ENCODE measurements at places on chromosomes 6 and 20.

GRCh38 chr6:114648847-114649246 lies 306.0 kb upstream of the HS3ST5 start:
- no peak for DNase-seq

DNA sequence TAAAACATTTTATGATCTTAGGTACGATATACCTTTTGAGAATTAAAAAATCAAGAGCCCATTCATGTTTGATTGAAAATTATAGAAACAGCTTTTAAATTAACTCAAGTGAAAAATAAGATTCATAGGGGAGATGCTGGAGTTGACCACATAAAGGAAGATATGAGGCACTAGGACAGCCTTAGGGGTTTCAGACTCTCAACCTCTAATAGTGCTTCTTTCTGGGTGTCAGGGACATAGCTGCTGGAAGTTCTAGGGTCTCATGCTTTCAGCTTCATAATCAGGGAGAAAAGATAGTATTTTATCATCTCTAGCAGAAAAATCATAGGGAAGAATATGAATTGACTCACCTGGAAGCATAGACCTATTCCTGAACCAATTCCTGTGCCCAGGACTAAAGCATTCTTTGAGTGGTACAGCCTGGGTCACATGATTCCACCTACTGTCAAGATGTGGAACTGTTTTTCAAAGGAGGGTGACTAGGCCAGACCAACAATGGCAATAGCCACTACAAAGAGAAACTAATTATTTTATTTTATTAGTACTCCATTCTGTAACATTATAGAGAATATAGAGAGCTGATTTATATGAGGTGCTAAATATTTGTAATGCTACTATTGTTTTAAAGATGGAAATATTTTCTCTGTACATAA lies 27.8 kb upstream of the CENPW start:
- no peak for DNase-seq

DNA sequence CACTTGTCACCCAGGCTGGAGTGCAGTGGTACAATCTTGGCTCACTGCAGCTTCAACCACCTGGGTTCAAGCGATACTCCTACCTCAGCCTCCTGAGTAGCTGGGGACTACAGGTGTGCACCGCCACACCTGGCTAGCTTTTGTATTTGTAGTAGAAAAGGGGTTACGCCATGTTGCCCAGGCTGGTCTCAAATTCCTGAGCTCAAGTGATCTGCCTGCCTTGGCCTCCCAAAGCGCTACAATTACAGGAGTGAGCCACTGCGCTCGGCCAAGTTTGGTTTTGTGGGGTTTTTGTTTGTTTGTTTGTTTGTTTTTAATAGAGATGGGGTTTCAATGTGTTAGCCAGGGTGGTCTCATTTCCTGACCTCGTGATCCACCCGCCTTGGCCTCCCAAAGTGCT lies 12.3 kb downstream of the LOC128125822 start:
- DNase-seq, result no peak

GRCh38 chr6:170375661-170376060 lies 69.1 kb downstream of the FAM120B start:
- DNase-seq, result no peak

- DNase-seq, result no peak
Measured at GRCh38 chr20:14386726-14387125, 49.3 kb upstream of the FLRT3 start.

DNA sequence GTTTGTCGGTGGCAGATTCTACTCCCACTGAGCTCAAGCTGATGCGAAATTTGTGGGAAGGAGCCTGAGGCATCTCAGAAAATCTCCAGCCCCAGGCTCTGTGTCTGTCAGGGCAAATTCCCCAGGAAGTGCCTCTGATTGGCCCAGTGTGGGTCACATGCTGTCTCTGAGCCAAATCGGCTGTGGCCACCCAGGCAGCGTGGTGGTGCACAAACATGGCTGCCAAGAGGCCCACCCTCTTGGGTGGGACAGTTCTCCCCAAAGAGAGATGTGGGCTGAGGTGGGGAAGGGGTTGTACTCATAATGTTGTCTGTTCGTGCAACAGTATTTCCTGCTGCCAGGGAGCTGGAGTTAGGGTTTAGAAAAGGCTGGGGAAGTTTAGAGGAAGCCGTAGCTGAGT lies 130.6 kb downstream of the BMP7 start:
- DNase-seq, result no peak

GRCh38 chr20:37494301-37494700 lies 26.7 kb upstream of the NNAT start:
- no peak for DNase-seq

- DNase-seq, result no peak
Measured at GRCh38 chr6:55822815-55823214, 52.6 kb downstream of the BMP5 start.

DNA sequence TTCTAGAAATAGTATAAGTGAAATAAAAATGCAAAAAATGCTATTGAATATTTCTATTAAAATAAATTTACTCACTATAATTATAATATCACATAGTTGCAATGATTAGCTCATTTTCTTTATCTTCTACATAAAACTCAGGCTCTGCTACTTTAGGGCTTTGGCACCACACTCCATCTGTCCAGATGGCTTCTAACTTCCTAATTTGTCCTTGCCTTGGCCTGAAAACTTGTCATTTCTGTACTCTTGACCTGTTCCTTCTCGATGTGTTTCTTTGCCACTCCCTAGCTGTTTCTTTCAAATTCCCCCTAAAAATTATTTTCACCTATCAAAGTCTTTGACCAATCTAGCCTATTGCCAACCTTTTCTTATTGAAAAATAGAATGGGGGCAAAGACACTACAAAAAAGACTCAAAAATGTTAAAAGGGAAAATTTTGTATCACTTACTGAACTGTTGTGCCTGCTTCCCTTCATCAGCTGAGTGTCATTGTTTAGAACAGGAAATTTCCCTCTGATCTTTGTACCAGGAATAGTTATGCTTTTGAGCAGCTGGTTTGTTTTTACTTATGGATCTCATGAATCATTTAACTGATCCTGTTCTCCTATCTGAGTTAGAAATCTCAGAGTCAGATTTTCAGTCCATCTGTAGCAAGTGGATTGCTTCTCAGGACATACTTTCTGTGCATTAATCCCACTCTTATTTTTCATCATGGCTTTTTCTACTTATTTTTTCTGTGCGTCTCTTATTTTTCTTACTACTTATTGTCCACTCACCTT lies 279.2 kb upstream of the CNR1 start:
- DNase-seq, result no peak

- DNase-seq, result no peak
Measured at GRCh38 chr6:134425513-134425912, 107.6 kb upstream of the SGK1 start.

- DNase-seq, result no peak
Measured at GRCh38 chr6:43544461-43544860, 27.6 kb downstream of the POLR1C start.

DNA sequence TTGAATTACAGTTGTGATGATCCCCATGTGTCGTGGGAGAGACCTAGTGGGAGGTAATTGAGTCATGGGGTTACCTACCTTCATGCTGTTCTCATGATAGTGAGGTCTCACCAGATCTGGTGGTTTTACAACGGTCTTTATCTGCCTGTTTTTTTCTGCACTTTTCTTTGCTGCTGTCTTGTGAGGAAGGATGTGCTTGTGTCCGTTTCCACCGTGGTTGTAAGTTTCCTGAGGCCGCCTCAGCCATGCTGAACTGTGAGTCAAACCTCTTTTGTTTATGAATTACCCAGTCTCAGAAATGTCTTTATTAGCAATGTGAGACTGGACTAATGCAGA lies 6.5 kb upstream of the RANBP9 start:
- DNase-seq, result no peak

DNA sequence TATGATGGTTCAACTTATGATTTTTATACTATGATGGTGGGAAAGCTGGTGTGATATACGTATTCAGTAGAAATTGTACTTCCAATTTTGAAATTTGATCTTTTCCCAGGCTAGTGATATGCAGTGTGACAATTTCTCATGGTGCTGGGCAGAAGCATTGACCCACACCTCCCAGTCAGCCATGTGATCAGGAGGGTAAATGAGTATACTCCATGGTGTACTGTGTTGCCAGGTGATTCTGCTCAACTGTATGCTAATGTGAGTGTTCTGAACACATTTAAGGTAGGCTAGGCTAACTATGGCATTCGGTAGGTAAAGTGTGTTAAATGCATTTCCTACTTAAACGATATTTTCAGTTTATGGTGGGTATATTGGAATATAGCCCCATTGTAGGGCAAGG lies 19.1 kb downstream of the PTPRA start:
- DNase-seq, result no peak

DNA sequence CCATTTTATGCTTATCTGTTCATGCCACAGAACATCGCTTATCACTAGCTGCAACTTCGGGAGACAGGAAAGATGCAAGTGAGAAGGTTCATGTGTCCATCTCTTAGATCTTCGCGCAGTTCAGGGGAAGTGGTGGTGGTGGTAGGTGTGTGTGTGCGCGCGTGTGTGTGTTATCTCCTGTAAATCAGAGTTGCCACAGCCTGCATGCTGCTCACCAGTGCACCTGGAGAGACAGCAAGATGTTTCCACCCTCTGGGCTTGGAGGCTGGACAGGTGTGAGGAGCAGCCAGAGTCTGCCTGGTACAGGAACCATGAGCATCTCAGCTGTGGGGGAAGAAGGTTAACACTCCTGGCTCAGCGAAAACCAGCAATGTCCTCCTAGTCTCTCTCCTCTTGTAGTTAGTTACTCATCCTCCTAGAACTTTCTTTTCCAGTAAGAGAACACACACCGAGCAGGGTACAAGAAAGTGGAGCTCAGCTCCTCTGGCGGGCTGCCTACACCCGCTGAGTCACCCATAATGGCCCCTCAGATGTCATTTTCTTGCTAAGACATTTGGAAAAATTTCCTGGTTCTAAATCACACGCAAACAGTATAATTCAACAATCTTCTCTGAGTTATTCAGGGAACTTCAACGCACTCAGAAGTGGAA lies 5.1 kb upstream of the TUBB1 start:
- no peak for DNase-seq

- DNase-seq, result no peak
Measured at GRCh38 chr6:112252571-112253497, 1.5 kb downstream of the LAMA4 start.

DNA sequence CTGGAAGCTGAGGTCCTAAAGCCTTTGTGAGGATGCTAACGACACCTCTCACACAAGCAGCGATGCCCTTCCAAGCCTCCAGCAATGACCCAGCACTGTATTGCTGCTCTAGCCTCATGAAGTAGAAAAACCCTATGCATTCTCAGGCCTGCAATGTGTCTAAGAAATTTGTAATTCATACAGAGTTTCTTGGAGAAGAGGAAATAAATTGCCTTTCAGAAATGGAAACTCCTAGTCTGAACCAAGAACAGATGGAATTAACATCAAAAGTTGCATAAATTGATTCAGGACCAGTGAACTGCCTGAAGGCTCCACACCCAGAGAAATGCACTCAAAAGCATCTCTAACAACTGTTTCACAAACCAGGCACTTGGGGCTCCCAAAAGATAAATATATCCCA lies 353.6 kb downstream of the ADGRB3 start:
- no peak for DNase-seq

DNA sequence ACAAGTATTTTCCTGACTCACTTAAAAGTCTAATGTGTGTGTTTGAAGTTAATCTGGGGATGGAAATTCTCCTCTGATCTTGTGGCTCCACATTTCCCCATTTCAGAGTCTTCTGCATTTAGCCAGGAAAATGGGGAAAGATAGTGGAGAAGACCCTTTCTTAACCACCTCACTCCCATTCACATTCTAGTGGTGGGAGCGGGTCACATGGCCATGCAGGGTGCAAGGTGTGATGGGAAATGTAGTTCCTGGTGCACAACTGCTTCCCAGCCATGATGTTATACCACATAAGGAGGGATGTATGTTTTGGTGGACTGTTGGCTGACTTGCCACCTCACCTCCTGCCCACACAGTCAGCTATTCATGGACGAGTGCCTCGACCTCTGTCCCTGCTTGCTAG lies 61.8 kb downstream of the BANF2 start:
- DNase-seq, result no peak

- DNase-seq, result no peak
Measured at GRCh38 chr6:66556936-66557335, 849.9 kb upstream of the EYS start.

DNA sequence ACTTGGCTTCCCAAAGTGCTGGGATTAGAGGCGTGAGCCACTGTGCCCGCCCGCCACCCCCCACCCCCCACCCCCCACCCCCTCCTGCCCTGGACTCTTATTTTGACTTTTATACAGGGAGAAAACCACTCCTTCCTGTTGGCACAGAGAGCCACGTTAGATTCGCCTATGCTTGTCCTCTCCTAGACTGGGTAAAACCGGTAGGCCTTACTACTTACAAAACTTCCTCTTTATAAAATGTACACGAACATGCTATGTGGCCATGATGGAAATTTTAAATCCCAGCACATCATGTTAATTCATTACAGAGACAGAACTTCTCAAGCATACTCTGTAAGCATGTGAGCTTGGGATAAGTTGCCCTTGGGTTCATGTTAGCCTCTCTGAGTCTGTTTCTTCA lies 124.2 kb downstream of the SLC24A3 start:
- no peak for DNase-seq

- no peak for DNase-seq
Measured at GRCh38 chr20:58718121-58718563, 25.5 kb downstream of the NPEPL1 start.

GRCh38 chr20:16262594-16262993 lies 310.7 kb downstream of the KIF16B start:
- DNase-seq, result no peak

GRCh38 chr20:46562373-46563169 lies 12.1 kb upstream of the OCSTAMP start:
- DNase-seq, result peak; percentile 19

- DNase-seq, result peak; percentile 74
Measured at GRCh38 chr20:43749734-43750294, 23.0 kb upstream of the GTSF1L start.

DNA sequence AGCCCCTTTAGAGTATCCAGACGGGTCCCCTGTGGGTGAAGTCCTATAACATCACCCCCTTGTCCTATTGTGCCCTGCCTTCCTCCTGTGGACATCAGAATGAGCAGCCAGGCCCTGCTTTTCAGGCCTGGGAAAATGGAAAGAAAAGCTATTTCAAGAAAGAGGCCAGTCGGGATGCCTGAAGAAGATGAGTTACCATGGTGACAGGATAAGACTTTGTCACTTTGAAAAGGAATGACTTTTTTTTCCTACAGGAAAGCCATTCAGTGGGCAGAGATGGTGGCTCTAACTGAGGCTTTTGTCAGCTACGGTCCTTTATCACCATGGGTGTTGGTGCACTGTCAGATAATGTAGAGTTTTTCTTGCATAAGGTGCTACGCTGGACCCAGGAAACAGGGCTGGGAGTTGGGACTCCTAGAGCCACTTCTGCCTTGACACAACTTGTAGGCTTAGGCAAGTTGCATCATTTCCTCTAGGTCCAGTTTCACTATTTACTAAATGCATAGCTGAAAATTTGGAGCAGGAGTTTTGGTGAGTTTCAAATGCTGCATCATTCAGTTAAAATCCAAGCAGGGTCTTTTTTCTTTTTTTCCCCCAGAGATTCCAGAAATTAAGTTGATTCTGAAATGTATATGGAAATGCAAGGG lies 293.6 kb upstream of the PRND start:
- DNase-seq, result no peak

DNA sequence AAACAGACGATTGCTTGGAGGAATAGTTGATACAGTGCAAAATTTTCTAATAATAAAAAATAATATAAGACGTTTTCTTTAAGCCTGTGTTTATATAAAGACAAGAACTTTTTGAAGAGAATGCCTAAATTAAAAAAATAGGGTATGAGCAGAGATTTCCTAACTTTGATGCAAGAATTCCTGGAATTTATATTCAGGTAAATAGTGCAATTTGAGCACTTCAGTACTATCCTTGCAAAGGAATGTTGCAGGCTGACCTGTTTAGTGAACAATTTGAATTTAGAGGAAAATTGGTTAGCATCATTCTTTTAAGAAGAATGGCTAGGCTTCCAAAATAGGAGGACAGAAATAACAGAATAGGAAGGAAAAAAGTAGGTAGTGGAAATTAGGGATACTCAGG lies 1172.3 kb downstream of the HACE1 start:
- no peak for DNase-seq
